Activated CD8-positive, alpha-beta T cell treated with anti-CD3 and anti-CD28 coated beads for 36 hours (primary cell): ENCODE measurements at places on chromosomes 16 and 17. TPM values are rescaled to one million over a fixed set of nuclear protein-coding genes. Genes with fewer than 3 reads are reported as not detected.

The SPSB3 gene
- total RNA-seq: 15.2 TPM

DNA sequence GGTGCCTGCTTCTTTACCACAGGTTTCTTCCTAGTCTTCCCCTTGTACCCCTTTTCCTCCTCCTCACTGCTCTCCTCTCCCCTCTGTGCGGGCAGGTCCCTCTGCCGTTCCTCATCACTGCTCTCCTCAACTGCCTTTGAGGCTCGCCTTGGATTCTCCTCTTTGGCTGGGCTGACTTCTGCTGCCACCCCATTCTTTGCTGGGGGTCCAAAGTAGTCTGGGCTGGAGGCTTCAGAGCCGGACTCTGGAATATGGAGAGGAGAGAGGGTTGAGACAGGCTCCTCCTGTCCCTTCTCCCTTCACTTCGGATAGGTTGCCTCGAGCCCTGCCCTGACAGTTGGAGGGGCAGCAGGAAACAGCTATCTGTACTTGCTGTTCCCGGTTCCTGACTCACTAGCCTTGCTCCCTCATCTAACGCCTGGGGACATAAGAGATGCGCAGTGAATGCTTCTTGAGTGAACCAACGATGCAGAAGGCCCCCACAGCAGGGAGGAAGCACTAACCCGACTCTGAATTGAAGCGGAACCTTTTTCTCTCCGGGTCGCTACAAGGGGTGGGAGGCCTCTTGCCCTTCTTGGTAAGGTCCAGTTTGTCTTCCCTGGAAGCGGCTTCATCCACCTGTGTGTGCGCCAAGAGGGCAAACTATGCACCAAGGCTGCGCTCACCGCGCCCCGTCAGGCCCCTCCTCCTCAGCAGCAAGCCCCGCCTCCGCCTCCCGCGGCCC, 655 bp downstream of the HIRIP3 start:
- peak; percentile 76 for DNase-seq

GRCh38 chr17:49891271-49891670, 43.4 kb upstream of the TAC4 start:
- DNase-seq: no peak

- DNase-seq: peak; percentile 14
These were observed 31.5 kb downstream of the NEUROD2 start for GRCh38 chr17:39576187-39576586.
